ENCODE measurements at places on chromosomes 7 and 10. TPM values are rescaled to one million over a fixed set of nuclear protein-coding genes. Genes with fewer than 3 reads are reported as not detected.

- H3K27ac ChIP-seq: no peak overlapping the region
- no peak for DNase-seq
- no peak overlapping the region for H3K4me3 ChIP-seq
- H3K4me1 ChIP-seq: peaks cover 5% of the 10 kb centered on the region
Observed at GRCh38 chr7:137165241-137165640, 178.3 kb downstream of the PTN start.

Gene HOXA9
- total RNA-seq: 0.80 TPM

Gene CISD1
- 38.1 TPM for total RNA-seq

Gene CPA2
- not detected for total RNA-seq

GRCh38 chr7:130891254-130892094, 157.5 kb upstream of the KLF14 start:
- no peak for DNase-seq
- H3K36me3 ChIP-seq: peaks cover 3% of the 10 kb centered on the region
- H3K4me1 ChIP-seq: peaks cover 27% of the 10 kb centered on the region
- H3K27ac ChIP-seq: no peak overlapping the region

Gene SLC25A40
- 27.7 TPM for total RNA-seq

GRCh38 chr7:66170309-66171231, 34.6 kb upstream of the TPST1 start:
- H3K27me3 ChIP-seq: no peaks in the 10 kb centered on the region
- no peaks in the 10 kb centered on the region for H3K36me3 ChIP-seq
- H3K4me3 ChIP-seq: no peak overlapping the region
- DNase-seq: no peak
- H3K4me1 ChIP-seq: no peaks in the 10 kb centered on the region

Gene ANKRD61
- total RNA-seq: not detected

DNA sequence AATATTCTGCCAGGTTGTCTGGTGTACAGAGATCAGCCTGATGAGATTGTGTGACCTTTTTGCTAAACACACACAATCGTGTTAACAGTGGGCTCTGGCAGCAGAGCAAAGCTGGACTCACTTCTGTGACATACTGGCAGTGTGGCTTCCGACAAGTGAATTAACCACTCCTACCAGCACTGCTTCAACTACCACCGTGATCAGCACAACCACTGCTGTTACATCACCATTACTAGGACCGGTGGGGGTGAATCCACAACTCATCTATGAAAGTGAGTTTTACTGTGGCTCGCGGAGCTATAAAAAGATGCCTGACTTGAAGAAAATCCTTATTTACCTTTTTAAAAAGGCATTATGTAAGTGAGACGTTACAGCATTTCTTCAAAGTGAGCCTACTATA, 135.6 kb downstream of the WDR37 start:
- DNase-seq: no peak
- H3K36me3 ChIP-seq: peaks cover 3% of the 10 kb centered on the region
- H3K27me3 ChIP-seq: peaks cover 1% of the 10 kb centered on the region
- H3K27ac ChIP-seq: no peak overlapping the region
- H3K4me3 ChIP-seq: no peak overlapping the region

- no peak overlapping the region for H3K4me3 ChIP-seq
- H3K27ac ChIP-seq: peak overlapping the region; percentile 74
- H3K36me3 ChIP-seq: peaks cover 37% of the 10 kb centered on the region
- DNase-seq: no peak
- H3K4me1 ChIP-seq: peaks cover 13% of the 10 kb centered on the region
- H3K27me3 ChIP-seq: peaks cover 2% of the 10 kb centered on the region
Observed at GRCh38 chr10:72417971-72418370, 63.3 kb upstream of the DNAJB12 start.

All from endothelial cell (in vitro differentiated cells).